ENCODE measurements at places on chromosomes 7 and 10.

DNA sequence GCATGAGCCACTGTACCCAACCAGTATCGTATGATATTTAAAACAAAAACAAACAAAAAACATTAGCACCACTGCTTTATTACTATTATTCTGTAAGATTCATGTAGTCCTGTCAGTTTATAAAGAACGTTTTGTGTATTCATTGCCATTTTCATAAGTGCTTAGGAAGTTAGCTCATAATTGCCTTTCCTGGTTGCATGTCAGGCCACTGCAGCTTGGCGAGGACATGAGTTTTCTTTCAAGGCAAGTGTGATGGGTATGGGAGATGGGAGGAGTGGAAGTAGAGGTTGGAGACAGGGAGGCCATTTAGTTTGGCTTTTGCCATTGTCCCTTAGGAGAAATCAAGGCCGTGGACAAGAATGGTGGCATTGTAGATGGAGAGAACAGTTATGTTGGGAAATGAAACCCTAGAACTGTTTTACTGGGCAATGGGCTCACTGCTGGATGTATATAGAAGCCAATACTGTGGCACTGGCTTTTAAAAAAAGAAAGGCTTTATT is 48.9 kb downstream of the TYW1 start:
- DNase-seq = no peak

GRCh38 chr10:67665491-67665890 is 30.5 kb downstream of the CTNNA3 start:
- DNase-seq = no peak

DNA sequence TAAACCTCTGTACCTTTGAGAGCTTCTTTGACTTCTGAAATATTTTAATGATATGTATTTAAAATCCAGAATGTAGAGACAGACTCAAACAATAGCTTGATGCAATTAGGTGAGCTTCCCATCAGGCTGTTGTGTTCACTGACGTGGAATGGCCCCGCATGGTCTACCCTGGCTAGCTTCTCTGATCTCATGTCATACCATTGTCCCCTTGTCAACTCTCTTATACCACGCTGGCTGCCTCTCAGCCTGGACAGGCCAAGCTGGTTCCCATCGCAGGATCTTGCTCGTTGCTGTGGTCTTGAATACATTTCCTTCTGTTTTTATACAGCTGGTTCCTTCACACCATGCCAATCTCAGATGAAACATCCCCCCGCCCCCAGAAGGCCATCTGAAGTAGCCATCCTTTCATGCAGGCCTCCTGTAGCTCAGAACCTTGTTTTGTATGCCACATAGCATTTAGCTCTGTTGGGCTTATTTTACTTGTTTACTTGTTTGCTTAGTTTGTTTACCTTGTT is 84.2 kb downstream of the FANK1 start:
- DNase-seq = no peak

DNA sequence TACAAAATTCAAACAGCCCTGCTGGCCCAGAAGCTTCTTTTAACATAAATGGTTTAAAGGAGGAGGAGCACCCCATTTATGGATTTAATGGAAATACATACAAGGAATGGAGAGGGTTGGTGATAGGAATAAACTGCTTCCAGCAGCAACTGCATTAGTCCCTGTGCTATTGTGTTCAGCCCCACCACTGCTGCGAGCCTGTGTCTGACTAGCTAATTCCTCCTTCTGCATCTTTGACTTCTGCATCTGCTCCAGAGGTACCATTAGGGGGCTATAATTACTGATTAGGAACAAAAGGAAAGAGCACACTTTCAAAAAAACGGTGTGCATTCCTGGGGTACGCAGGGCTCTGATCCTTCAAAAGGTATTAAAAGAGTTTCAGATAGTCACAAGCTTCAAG is 24.8 kb downstream of the CDCA7L start:
- DNase-seq = no peak

- no peak for DNase-seq
Observed at GRCh38 chr10:6986927-6987326, 406.9 kb upstream of the PRKCQ start.

GRCh38 chr10:113843972-113844485 is 9.9 kb downstream of the DCLRE1A start:
- DNase-seq = no peak

GRCh38 chr7:1243964-1244416 is 11.3 kb downstream of the UNCX start:
- DNase-seq = no peak

DNA sequence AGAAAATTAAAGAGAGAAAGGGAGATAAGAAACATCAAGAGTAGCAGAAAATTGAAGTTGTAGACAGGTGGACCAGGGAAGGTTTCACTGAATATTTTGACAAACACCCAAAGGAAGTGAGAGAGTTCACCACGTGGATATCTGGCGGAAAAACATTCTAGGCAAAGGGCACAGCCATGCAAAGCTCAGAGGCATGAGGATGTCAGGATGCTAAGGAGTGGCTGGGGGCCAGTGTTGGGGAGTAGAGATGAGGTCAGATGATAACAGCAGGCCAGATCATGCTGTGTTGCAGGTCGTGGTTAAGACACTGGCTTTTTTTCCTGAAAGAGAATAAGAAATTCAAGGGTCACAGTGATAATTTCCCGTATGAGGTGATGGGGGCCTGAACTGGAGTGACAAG is 181.9 kb downstream of the DGKI start:
- no peak for DNase-seq

DNA sequence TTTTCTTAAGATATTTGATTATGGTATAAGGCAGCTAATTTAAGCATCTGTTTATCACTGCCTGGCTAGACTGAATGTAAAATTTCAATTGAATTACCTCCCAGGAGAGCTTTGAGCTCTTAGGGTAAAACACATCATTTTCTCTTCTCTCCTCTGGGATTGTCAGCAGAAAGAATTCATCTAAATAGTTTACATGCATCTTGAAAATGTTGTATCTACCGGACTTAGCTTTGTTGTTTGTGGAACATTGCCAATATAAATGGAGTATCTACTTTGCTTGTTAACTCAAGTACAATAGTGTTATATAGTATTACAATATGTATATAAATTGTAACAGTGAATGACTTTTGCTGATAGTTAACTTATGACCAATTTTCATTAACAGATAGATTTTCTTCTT is 73.3 kb downstream of the TAF3 start:
- no peak for DNase-seq

DNA sequence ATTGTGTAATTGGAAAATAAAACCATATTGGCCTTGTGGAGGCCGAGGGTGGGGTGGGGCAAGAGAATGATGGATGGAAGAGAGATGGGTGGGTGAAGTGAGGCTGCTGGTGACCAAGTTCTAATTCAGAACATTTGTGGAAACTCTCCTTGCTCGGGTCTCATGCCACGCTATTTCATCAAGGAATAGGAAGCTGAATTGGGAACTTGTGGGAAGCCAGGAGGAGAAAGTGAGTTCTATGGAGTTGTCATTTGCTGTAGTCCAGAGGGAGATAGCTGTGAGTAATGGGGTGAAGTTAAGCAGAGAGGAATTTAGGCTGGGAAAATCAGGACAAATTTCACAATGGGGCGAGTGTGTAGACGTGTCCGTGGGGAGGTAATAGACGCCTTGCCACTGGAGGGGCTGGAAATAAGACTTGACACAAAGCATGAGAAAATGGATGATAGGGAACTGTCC is 339.2 kb downstream of the LRMDA start:
- DNase-seq = no peak

- DNase-seq = no peak
Observed at GRCh38 chr7:108525327-108525984, 479 bp downstream of the PNPLA8 start.

GRCh38 chr10:118407777-118408176 is 65.7 kb upstream of the FAM204A start:
- DNase-seq = no peak

DNA sequence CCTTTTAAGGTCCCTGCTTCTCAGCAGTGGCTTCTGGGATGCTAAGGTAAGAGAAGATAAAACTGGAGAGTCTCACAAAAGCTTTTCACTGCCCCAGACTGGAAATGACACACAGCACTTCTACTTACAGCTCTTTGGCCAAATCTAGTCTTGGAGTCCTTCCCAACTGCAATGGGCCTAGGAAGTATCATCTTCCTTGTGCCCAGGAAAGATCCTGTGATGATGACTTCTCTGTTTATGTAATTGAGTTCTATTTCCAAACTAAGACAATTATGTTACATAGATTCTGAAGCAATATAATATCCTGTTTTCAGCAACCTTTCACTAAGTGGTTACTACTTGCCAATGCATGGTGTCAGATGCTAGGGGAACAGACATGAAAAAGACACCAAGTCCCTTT is 234.1 kb downstream of the PTEN start:
- no peak for DNase-seq

DNA sequence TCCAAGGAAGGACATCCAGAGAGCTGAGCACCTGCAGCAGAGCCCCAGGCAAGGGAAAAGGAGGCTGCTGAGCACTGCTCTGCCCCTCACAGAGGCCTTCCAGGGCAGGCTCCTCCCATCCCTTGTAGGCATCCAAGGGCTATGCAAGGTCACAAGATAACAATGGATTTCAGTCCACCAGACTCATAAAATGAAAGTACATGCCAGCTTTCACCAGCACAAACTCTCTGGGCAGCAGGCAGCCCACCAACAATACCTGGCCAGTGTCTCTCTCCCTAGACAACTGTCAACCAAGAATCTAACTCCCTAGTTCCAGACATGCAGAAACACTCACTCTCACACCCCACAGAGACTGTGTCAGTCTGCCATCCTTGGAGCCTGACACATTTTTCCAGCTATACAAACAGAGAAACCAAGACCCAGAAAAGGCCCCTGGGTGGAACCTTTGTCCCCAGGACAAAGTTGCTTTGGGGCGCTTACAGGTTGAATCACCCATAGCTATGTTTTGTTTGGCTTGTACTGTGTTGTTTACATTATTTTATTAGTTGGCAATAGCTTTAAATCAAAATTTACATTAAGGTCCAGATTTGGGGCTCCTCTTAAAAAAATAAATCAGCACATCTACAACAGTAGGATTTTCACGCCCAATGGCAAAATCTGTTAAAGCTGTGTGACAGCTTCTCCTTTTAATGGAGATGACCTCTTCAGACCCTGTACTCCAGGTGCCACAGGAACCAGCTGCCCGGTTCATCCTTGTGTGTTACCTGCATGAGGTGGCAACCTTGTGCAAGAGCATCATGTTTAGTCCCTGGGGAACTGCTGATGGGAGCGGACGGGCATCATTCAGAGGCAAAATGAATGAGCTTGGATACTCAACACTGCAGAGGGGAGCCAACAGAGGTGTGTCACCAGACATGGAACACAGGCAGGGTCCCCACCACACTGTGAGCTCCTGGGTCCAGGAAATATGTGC is 5.2 kb downstream of the GRID1 start:
- DNase-seq = no peak

DNA sequence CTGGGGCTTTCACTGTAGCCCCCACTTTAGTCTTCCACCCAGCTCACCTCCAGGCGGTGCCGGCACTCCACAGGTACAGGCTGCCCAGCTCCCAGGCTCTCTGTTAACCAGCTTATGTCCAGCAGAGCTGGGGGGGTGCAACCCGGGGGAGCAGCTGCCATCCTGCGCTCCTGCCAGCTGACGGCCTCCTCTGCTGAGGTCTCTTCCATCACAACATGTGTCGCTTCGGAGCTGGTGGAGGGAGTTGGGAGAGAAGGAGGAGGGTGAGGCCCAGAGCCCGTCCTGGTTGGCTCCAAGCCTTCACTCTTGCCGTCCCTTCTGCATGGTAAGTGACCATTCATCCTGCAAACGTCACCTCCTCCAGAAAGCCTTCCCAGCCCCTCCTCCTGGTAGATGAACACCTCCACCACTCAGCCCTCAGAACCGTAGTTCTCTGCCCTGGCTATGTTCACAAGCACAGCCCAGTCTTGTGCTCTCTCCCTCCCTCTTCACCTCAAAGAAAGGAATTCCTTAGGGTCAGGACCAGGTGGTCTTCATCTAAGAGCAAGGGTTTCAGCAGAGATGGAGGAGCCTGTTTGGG is 1.6 kb downstream of the POLM start:
- no peak for DNase-seq

DNA sequence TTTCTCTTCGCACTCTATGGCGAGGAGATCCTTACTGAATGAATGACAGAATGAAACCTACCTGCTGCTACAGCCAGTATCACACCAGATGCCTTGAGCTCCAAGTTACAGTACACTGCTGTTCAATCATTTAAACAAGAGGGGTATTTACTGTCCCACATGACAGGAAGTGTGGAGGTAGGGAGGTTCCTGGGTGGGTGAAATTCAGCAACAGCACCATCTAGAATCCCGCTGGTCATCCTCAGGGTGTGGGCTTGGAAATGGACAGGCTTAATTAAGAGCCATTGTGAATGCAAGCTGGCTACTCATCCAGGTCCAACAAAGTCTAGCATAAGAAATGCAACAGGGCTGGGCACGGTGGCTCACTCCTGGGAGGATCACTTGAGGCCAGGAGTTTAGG is 14.7 kb downstream of the CYTH3 start:
- DNase-seq = no peak
